NCI-H2081 (cell line): ENCODE measurements at places on chromosomes 1 and 21.

DNA sequence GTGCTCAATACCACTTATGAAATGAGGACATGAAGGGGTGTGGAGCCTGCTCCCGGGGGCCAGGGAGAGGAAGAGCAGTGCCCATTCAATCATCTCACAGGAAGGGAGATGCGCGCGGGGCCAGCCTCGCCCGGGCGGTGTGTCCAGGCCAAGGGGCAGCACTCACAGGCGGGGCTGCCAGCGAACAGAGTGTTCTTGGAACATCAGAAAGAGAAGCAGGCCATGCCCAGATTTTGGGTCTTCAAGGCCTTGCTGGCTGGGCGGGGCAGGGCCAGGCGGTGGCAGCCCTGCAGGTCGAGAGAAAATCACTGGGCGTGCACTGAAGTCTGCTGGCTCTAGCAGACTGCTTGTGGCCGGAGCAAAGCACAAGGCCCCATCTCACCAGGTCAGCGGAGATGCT lies 168.6 kb downstream of the PRDM16 start:
- DNase-seq, result no peak

- DNase-seq, result no peak
Observed at GRCh38 chr1:240319998-240320397, 228.3 kb downstream of the FMN2 start.

DNA sequence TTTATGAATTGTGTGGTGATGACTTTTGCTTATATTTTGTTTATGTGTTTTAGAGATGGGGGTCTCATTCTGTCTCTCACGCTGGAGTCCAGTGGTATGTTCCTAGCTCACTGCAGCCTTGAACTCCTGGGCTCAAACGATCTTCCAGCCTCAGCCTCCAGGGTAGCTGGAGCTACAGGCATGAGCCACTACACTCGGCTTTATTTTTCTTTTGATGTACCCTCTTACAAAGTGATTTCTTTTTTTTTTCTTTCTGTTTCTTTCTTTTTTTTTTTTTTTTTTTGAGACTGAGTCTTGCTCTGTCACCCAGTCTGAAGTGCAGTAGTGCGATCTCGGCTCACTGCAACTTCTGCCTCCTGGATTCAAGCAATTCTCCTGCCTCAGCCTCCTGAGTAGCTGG lies 46.8 kb downstream of the CD247 start:
- no peak for DNase-seq

GRCh38 chr1:27418326-27419185 lies 26.1 kb downstream of the GPR3 start:
- no peak for DNase-seq

GRCh38 chr1:42322577-42322976 lies 12.5 kb downstream of the FOXJ3 start:
- DNase-seq, result no peak
